ENCODE measurements at places on chromosomes 4 and X. TPM values are rescaled to one million over a fixed set of nuclear protein-coding genes. Genes with fewer than 3 reads are reported as not detected.

Gene PNMA5
- total RNA-seq, result not detected

Gene RNF175
- 9.4 TPM for total RNA-seq

Gene TENM3
- total RNA-seq, result 24.7 TPM

Gene EREG
- 126 TPM for total RNA-seq

Gene FBXL5
- 55.3 TPM for total RNA-seq

Gene GLRB
- total RNA-seq, result 5.8 TPM

Gene TAF7L
- 0.16 TPM for total RNA-seq

Gene PCDH10
- 2.4 TPM for total RNA-seq

Gene PDE5A
- 158 TPM for total RNA-seq

Gene F8A3
- 2.2 TPM for total RNA-seq

Gene KLHL34
- total RNA-seq, result not detected

Gene RXFP1
- total RNA-seq, result not detected

Gene LRIT3
- not detected for total RNA-seq

Gene CSN2
- total RNA-seq, result not detected

Gene PIR
- 15.4 TPM for total RNA-seq
